Stimulated activated CD4-positive, alpha-beta T cell treated with anti-CD3 and anti-CD28 coated beads, Interleukin-1b, Interleukin-23, amount 100 ng/mL, for 24 hours (primary cell): ENCODE measurements at places on chromosomes 2 and 18.

- DNase-seq: no peak
These were observed 80.2 kb downstream of the EFEMP1 start for GRCh38 chr2:55843096-55843993.

- no peak for DNase-seq
These were observed 82.7 kb upstream of the CD302 start for GRCh38 chr2:159880729-159881128.

- DNase-seq: no peak
These were observed 210.2 kb downstream of the MC4R start for GRCh38 chr18:60162388-60162787.

- DNase-seq: peak; percentile 55
These were observed 10.3 kb downstream of the ITGA6 start for GRCh38 chr2:172437419-172438341.

DNA sequence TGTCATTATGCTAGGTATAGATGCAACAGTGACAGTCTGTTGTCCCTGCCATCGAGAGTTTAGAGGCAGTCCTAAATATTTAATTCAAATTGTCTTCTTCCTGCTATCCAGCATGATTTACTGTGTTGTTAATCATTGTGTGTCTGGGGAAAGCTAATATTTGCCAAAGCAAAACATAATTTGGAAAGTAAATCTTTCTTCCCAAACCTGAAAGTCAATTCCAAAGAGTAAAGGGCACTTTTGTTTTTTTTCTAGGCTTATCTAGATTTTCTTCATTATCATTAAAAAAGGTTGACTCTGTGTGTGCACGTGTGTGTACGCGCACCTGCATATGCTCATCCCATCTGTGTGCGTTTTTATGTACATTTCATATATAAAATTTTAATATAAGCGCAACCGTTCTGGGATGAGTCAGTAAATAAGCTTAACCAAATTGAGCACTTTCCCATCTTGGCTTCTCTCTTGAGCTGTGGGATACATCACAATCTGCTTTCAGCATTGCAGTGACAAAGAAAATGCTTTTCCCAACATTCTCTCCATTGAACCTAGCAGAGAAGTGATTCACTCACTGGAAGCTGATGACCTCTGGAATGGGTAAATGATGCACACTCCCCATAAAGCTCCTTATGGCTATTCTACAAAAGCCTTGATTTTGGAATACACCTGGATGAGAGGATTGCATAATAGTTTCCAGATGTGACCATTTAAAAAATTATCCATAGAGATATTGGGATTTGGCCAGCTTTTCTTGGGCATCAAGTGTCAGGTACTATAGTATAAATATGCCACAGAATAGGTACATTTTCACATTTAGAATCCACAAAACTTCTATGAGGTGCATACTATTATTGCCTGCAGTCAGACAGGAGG, 488.4 kb downstream of the ADCYAP1 start:
- DNase-seq: no peak

- no peak for DNase-seq
These were observed 8.4 kb downstream of the ZNF24 start for GRCh38 chr18:35335866-35336265.
